ENCODE measurements at places on chromosomes 6 and 20. TPM values are rescaled to one million over a fixed set of nuclear protein-coding genes. Genes with fewer than 3 reads are reported as not detected.

GRCh38 chr6:20134613-20135012, 77.7 kb downstream of the MBOAT1 start:
- DNase-seq = no peak

DNA sequence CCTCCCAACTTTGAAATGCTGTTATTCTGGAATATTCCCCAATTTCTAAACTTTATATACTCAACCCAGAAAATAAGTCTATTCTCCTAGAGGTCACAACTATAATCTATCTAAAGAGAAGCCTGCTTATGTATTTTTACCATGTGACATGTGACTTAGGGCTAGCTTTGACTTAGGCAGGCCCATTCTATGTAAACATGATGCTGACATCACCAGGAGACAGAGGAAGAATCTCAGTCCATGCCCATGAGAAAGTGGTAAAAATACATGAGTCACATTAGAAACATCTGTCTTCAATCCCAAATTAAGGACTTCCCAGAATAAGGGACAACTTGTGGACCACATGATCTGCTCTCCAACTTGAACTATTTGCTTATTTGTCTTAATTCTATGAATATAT, 113.6 kb upstream of the ID4 start:
- DNase-seq = no peak

Gene EDN1
- total RNA-seq = 0.32 TPM

Gene FAM209B
- not detected for total RNA-seq

DNA sequence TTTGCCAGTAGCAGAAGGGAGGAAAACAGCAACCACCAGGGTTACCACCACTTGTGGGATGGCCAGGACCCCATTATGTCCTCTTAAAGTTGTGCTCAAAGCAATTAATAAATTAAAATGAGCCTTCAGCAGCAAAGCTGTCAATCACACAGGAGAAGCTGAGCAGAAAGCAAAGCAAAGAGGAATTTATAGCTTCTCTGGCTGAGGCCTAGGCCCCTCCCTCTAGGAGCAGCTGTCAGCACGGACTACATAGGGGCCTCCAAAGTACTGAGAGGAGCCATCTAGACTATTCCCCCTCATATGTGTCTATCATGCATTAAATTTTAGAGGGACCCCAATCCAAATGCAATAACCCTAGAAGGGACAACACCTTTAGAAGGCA, 6.4 kb downstream of the CCND3 start:
- no peak for DNase-seq

DNA sequence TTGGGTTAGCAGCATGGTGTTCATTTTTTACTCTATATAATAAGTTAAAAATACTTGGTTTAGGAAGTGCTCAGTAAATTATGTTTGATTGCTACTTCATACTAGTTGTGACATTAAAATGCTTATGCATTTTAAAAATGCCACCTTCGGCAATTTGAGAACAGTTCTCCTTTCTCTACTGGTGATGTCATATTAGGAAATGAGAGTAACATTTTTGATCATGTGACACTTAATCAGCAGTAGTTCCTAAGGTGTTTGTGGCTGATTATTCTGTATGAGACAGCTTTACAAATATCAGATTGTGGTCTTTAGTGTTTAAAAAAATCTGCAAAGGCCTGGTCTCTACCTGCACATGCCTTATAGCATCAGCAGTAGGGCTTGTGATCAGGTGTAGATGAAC, 4.4 kb downstream of the GZF1 start:
- no peak for DNase-seq

DNA sequence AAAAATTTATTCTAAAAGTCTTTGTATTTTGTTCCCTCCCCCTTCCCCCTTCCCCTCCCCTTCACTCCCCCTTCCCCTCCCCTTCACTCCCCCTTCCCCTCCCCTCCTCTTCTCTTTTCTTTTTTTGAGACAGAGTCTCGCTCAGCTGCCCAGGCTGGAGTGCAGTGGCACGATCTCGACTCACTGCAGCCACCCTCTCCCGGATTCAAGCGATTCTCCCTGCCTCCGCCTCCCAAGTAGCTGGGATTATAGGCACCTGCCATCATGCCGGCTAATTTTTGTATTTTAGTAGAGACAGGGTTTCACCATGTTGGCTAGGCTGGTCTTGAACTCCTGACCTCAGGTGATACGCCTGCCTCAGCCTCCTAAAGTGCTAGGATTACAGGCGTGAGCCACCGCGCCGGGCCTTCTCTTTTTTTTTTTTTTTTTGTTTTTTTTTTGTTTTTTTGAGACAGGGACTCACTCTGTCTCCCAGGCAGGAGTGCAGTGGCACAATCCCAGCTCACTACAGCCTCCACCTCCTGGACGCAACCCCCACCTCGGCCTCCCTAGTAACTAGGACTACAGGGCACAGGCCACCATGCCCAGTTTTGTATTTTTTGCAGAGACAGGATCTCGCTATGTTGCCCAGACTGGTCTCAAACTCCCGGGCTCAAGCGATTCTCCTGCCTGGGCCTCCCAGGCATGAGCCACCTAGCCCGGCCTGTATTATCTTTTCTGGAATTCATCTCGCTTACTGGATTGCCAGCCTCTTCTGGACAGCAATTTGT, 1.1 kb upstream of the AFG1L start:
- DNase-seq = no peak

Data from cardiac muscle cell (in vitro differentiated cells and primary cell).